ENCODE measurements at places on chromosomes 3 and 15. TPM values are rescaled to one million over a fixed set of nuclear protein-coding genes. Genes with fewer than 3 reads are reported as not detected.

The TMEM207 gene
- total RNA-seq, result not detected

The GOLGA6B gene
- 2.5 TPM for total RNA-seq

The DLL4 gene
- total RNA-seq, result 0.26 TPM

The CCDC39 gene
- not detected for total RNA-seq

The P3H2 gene
- total RNA-seq, result 72.7 TPM

The KBTBD12 gene
- not detected for total RNA-seq

DNA sequence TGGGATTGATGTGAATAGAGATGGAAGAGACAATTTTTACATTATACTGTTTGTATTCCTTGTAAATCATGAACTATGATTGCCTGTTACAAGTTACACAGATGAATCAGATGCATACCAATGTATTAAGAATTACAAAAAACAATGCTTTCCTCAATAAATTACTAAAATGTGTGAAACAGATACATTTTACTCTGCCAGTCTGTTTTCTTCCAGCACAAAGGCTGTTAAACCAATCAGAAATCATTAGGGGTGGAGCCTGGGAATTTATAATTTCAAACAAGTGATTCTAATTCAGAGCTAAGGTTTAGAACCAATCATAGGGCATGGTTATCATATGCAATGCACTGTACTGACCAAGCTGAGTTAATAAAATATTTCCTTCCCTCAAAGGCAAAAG, 21.8 kb upstream of the ANKRD28 start:
- no peak for DNase-seq

- no peak for DNase-seq
Measured at GRCh38 chr3:108590460-108590859, 938 bp downstream of the DZIP3 start.

- DNase-seq, result no peak
Measured at GRCh38 chr15:100732211-100733055, 130.0 kb downstream of the ASB7 start.

DNA sequence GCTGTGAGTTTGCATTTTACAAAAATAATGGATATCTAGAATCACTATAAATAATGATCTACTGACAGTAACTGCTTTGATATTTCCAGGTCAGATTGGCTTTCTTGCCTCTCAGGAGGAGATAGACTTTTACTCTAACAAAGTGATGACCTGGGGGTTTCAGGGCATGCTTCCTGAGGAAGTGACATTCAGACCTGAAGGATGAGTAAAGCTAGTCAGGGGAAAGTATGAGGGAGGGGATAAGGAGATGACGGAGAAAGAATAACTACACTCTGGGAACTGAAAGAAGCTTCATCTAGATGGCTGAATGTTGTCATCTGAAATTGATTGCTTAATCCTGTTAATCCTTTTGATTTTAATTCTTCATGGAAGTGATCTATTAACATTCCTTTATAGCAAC, 32.2 kb downstream of the ARMC8 start:
- no peak for DNase-seq

DNA sequence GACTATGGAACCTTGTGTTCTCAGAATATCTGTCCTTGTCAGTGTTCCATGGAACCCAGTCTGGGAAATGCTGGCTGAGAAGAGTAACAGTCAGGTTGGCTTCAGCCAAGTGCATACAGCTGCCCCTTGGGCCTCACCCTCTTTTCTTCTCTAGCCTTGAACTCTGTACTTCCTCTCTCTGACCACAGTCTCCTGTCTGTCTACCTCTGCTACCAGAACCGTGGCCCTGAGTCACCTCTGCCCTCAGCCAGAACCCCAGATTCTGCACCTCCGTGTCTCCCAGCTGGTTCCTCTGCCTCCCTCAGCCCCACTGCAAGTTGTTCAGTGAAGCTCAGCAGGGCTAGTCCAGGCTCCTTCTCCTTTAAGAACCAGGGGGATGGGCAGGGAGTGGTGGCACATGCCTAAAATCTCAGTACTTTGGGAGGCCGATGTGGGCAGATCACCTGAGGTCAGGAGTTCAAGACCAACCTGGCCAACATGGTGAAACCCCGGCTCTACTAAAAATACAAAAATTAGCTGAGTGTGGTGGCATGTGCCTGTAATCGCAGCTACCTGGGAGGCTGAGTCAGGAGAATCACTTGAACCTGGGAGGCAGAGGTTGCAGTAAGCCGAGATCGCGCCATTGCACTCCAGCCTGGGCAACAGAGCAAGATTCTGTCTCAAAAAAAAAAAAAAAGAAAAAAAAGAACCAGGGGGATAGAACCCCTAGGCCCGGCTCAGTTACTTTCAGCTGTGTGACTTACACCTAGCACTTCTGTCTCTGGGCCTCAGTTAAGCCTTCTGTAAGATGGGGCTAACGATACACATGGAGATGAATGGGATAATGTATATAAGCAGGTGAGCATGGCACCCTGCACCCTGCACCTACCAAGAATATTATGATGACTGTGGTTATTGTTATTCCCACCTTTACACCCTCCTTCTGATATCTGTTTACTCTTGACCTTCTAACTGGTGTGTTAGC, 24.3 kb upstream of the TATDN2 start:
- no peak for DNase-seq

- DNase-seq, result peak; percentile 65
Measured at GRCh38 chr3:58581328-58582091, 4.3 kb upstream of the FAM107A start.

- DNase-seq, result no peak
Measured at GRCh38 chr15:88400591-88401250, 66.5 kb downstream of the MRPL46 start.

Data from H7 (cell line).